CD4-positive, alpha-beta T cell treated with Interleukin-1 beta for 1 hour (primary cell): ENCODE measurements at places on chromosomes 16 and 17.

DNA sequence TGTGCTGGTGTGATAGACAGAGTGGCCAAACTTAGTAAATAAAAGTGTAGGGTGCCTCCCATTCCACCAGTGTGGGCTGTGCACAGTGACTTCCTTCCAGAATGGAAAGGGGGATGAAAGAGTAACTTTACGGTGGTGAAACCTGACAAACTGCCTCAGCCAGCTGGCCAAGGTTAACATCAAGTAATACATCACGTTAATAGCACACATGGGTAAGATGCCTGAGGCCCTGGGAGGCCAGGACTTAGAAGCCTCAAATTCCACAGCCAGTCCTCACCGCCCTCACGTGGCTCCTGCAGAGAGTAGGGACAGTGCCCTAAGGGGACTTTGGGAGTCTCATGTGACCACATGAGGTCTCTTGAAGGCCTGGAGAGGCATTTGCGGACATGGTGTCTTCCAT is 14.1 kb downstream of the RMI2 start:
- DNase-seq, result no peak

DNA sequence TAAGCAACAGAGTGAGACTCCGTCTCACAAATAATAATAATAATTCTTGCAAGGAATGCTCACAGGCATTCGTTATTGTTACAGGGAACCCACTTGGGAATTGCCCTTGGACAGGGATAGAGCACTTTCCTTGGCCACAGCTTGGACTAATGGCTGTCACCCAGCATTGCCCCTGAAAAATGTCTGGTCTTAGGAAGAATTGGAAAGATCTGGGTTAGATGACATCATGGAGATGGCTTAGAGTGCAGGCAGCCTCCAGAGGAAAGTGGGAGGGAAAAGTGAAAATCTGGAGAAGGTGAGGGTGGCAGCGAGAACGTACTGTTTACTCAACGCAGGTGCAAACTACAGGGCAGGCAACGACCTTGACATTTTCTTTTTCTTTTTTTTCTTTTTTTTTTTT is 59.3 kb upstream of the MRTFB start:
- DNase-seq, result no peak

DNA sequence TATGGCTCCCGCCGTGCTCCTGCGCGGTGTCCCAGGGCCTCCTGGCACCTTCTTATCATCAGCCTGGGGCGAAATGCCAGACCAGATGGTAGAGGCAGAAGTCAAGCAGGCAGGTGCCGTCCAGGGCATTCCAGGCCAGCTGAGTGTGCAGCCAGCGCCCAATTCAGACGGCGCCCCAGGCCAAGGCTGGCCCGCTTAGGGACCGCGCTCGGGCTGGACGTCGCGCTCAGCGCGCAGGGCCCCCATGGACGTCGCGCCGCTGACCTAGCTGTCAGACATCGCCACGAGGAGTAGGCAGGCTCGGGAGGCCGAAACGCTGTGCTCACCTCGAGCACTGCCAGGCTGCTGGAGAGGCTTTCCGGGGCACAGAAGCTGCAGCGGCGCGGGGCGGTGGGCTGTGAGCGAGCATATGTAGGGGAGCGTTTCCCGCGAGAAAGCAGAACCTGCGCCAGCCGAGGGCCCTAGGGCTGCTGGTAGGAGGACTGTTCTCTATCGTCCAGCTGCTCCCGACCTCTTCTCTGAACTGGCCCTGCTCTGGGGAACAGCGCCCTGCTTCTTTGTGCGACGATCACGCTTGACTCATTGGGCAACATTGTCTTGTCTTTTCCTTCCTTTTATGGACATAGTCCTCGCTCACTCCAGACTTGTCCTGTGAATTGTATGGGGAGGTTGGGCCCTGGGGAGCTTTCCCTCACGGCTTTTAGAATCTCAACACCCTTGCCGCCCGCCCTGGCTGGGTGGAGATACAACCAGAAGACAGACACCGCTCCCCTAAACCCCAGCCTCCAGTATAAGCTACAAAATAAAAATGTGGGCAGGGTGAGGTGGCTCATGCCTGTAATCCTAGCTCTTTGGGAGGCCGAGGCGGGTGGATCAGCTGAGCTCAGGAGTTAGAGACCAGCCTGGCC is 8.4 kb upstream of the CA4 start:
- no peak for DNase-seq

DNA sequence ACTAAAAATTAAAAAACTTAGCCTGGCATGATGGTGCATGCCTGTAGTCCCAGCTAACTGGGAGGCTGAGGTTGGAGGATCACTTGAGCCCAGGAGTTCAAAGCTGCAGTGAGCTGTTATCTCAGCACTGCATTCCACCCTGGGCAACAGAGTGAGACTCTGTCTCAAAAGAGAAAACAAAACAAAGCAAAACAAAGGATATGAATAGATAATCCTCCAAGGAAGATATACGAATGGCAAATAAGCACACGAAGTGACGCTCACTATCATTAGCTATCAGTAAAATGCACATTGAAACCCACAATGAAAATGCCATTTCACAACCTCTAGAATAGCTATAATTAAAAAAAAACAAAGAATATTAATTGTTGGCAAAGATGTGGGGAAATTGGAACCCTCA is 386.2 kb upstream of the CCL2 start:
- no peak for DNase-seq

DNA sequence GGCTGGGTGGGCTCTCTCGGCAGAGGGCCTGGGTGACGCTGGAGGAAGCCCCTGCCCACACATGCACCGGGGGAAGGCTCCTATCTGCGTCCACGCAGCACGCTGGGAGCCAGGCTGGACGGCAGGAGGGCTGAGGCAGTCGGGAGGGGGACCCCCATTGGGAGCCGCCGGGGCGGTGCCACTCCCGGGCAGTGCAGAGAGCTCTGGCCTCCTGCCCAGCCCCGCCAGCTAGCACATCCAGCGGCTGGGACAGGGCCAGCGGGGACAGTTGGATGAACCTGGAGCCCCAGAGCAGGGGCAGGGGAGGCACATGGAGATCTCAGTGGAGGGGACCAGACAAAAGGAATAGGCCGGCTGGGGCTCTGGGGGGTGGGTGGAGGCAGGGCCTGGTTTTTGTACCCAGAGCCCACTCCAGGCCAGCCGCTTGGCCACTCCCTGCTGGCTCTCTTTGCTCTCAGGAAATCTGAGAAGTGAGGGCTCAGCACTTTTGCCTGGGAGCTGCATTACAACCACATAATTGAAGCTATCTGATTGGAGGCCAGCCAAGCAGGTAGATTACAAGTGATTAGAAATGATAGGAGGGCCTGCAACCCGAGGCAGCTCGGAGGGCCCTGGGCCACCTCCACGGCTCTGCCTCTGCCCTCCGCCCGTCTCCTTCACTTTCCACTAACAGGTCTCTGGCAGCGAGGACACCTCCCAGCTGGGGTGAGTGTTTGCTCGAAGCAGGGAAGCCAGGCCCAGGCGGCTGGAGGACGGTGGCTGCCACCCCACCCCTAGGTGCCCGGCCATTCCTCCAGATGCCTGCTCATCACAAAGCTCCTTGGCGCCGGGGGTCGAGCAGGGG is 40.1 kb downstream of the ENGASE start:
- DNase-seq, result no peak

- peak; percentile 62 for DNase-seq
Observed at GRCh38 chr17:17682293-17682736, 1.1 kb downstream of the RAI1 start.

GRCh38 chr16:84919269-84919668 is 92.1 kb downstream of the ZDHHC7 start:
- DNase-seq, result no peak

- DNase-seq, result no peak
Observed at GRCh38 chr16:31090540-31090939, 1.8 kb upstream of the PRSS53 start.

- no peak for DNase-seq
Observed at GRCh38 chr17:45366049-45366448, 49.2 kb upstream of the MAP3K14 start.

GRCh38 chr17:57864273-57864672 is 14.4 kb upstream of the MRPS23 start:
- DNase-seq, result no peak

DNA sequence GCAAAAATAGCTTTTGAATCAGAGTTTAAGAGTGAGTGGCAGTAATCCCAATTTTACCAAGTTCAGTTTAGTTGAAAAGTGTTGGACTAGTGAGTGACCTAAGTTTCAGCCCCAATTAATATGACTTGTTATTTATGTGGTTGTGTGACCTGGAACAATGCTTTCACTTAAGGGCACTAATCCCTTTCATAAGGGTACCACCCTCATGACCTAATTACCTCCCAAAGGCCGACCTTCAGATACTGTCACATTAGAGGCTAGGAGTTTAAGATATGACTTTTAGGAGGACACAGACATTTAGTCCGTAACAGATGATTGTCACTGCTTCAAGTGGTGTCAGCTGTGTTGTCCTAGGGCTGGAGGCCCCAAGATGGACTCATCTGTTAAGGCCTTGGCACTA is 190.0 kb downstream of the IRX3 start:
- no peak for DNase-seq

DNA sequence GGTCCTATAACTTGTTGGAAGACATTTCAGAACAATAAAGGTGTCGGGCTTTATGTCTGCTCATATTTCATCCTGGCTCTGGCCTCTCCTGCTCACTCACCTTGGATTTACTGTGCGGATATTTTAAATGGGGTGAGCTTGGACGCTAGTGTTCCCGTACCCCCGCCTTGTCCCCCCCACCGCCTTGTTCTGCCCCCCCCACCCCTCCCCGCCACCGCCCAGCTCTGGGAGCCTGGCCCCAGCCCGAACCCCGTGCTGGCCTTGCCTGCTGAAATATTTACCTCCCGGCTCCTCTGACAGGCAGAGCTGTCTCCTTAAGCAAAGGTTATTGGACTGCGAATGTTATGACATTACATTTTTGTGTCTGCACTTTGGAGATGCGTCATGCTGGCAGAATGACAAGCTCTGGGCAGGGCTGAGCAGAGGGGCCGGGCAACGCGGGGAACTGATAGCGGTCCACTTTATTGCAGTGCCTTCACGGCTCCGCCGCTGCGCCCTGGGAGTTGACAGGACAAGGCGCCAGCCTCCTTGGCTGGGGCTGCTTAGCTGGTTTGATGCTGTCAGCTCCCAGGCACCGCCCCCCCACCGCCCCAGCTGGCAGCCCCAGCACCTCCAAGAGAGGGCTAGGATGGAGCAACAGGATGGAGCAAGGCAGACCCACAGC is 222.5 kb upstream of the GSE1 start:
- no peak for DNase-seq

DNA sequence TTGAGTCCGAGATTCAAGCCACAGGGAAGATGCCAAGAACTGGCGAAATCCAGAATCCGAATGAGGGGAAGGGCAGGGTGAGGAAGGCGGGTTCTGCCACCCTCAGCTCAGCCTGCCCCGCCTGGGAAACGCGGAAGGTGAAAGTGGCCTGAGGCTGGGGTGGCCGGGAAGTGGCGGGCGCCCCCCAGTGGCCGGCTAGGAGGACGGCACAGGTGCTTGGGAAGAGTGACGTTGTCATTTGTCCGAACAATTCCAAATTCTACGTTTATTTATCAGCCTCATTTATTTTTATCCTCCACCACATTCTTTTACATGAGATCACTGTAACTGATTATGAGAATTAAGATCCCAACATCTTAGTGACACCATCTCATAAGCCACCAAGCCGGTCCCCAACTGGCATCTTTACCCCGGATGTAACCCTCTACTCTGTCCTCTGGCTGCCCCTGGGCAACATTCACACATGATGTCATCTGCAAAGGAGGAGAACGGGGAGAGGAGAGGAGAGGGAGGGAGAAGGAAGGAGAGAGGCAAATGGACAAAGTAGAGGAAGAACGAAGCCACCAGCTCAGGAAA is 21.3 kb downstream of the SRCIN1 start:
- peak; percentile 65 for DNase-seq

DNA sequence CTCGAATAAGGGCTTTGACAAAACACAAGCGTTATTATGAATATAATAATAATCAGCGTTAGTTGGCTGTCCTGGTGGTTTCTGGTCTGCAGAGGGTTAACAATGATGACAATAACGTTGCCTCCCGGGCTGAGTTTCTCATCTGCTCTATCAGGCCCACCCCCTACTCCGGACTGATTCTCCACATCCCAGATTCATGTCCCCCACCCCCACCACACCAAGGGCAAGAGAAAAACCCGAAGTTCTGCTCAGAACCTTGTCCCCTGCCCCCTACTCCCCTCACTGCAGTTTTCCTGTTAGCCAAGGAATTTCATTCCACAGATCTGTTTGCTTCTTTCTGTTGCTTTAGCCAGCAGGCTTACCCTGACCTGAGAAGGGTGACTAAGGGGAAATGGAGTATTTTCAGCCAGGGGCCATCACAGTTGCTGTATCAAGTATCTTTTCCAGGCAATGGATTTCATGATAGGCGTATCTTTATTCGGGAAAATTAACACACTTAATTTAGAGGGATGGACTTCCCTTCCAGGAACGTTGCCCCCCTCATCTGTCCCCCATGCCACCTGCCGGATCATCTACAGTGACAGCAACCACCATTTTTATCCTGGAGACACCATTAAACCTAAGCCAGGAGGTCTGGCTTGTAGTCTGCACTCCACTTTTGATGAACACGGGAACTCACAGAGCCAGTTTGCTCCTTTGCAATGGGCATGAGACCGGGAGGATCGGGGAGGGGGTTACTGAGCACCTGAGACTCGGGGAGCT is 23.7 kb downstream of the ALOX15 start:
- DNase-seq, result no peak

DNA sequence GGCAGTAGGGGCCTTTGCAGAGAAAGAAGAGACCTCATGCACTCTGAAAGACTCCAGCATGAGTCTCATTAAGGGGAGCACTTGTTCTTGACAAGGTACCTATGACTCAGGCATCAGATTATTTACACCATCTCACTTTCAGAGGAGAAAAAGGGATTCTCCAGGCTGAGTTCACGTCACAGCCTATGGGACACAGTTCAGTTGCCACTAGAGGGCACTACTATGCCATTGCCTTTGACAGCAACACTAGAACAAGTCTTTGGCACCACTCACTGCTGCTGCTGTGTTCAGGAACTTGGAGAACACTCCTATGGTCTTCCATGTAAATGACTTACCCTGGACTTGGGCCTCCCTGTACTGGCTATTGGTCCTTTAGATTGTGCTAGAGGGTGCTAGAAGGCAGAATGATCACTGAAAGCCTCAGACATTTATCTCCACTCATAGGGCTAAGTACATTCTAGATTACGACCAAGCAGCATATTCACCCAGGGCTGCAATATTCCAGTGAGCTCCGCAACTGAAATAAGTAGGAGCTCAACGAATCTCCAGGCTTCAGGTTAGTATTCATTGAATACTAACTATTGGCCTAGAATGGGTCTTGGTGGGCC is 225.1 kb upstream of the CA10 start:
- DNase-seq, result no peak

- DNase-seq, result no peak
Observed at GRCh38 chr17:8022360-8023003, 16.4 kb upstream of the ALOX15B start.
